Activated T-cell treated with anti-CD3 and anti-CD28 coated beads for 1 hour (primary cell): ENCODE measurements at places on chromosomes 4 and X.

- no peak for DNase-seq
Measured at GRCh38 chr4:33882246-33882990, 2361.9 kb downstream of the ARAP2 start.

DNA sequence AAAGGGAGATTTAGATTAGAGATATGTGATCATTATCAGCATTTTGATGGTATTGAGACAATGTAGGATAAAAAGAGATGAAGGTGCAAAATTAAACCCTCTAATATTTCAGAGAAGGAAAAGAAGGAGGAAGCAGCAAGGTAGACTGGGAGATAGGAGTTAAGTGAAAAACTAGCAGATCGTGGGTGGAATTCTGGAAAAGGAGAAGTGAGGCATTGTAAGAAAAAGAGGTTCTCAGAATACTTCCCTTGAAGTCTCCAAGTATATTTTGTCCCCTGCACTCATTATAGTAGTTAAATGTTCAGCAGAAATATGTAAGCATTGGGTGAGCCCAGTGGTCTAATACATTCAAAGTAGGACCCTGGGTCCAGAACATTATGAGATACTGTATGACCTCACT lies 30.3 kb downstream of the COPS4 start:
- DNase-seq, result no peak

DNA sequence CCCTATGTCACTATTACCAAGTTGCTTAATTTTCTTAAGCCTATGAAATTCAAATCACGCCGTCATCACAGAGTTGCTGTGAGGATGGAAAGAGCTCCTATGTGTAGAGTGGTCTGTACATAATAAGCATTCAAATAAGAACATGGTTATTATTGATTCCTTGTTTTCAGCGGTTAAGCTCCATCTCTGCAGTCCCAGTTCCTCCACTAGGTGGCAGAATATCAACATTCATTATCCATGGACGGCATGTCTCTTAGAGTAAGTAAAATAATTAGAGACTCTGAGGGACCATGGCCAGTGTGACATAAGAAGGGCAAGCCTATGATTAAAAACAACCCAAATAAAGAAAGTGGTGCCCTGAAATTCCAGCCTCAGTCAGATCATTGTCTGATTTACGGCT lies 132.5 kb upstream of the NHS start:
- peak; percentile 1 for DNase-seq

DNA sequence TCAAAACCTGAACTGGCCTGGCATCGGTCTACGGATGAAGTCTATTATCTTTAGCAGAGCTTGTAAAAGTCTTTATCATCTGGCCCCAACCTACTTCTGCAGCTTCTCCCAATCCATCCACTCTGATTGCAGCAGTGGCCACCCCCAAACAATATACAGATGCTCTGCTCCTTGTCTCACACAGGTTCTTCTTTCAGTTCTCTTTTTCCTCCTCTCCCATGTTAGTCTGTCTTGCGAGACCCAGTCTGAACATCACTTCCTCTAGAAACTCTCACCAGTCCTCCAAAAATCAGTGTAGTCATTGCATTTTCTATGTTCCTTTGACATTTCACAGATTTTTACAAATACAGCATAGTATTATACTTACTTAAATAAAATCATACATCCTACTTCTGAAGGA lies 163.0 kb downstream of the FRMPD4 start:
- DNase-seq, result no peak

GRCh38 chr4:6245246-6246169 lies 24.1 kb upstream of the WFS1 start:
- DNase-seq, result no peak
